EH (cell line): ENCODE measurements at places on chromosomes 4 and X.
A peak's percentile ranks its signal among the peaks of the same experiment; 100 is the strongest.

GRCh38 chrX:148928811-148929210 is 428.4 kb downstream of the AFF2 start:
- DNase-seq: peak; percentile 0

- no peak for DNase-seq
Observed at GRCh38 chrX:16138108-16138427, 14.7 kb downstream of the GRPR start.

DNA sequence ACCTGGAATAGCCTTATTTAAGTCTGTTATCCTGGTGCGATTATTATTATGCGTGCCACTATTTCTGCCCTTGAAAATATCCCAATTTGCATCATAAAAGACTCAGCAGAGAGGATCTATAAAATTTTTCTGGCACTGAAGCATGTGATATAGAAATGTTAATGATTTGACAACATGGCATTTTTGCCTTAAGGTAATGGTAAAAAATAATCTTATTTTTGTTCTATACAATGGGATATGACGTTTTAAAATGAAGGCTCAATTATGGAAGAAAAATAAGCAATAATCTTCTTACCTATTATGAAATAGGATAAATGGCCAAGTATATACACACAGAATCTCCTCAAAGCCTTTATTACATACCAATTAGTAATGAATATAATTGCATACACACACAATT is 113.5 kb downstream of the PDGFC start:
- DNase-seq: no peak

GRCh38 chr4:1869530-1870327 is 1.5 kb upstream of the NSD2 start:
- no peak for DNase-seq

- DNase-seq: peak; percentile 51
Observed at GRCh38 chr4:19301527-19301926, 950.2 kb upstream of the SLIT2 start.

GRCh38 chrX:109440475-109440874 is 41.4 kb downstream of the GUCY2F start:
- no peak for DNase-seq

GRCh38 chr4:154738426-154738825 is 5.4 kb upstream of the LRAT start:
- no peak for DNase-seq

DNA sequence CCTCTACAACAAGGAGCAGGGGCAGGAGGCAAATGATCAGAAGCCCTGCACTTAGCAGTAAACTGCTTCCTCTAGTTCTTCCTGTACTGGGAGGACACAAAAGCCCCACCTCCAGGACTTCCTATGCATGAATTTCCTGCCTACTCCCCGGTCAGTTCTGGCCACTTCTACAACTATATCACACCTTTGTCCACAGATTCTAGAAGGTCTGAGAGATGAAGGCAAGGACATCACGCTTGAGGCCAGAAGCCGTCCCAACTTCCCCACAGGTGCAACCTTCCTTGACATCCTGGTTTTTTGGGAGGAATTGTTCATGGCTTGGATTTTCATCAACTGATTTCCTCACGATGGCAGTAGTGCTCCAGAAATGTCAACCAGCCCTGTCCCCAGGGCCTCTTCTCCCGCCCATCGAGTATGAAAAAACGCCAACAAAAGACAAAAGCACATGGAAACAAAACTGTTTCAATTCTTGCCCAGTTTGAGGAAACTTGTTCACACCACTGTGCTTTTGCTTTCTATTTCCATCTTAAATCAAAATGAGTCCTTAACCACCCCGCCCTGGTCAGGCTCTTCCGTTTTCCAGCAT is 206.5 kb upstream of the STK26 start:
- DNase-seq: peak; percentile 3

DNA sequence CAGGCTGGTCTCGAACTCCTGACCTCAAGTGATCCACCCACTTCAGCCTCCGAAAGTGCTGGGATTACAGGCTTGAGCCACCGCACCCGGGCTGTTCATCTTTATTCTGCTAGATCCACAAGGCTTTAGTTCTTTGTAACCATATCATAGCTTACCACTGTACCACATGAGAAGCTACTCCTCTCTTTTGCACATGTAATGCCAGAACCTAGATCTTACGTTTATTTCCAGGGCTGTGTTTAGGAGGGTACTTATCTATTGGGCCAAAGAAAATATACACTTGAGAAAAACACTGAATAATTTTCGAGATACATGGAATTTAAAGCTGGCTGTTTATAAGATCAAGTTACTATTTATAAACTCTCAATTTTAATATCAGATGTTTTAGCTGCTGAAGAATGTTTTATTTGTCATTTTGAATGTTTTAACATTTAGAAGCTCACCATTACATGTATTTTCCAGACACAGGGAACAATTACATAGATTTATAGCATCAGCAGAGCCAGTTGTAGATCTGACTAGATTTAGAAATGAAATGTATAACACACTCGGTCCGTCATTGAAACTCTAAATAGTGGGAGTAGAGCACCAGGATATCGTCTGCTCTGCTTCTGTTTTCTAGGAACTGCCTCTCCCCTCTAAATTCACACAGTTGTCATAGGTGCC is 155.3 kb upstream of the HAND2 start:
- no peak for DNase-seq

DNA sequence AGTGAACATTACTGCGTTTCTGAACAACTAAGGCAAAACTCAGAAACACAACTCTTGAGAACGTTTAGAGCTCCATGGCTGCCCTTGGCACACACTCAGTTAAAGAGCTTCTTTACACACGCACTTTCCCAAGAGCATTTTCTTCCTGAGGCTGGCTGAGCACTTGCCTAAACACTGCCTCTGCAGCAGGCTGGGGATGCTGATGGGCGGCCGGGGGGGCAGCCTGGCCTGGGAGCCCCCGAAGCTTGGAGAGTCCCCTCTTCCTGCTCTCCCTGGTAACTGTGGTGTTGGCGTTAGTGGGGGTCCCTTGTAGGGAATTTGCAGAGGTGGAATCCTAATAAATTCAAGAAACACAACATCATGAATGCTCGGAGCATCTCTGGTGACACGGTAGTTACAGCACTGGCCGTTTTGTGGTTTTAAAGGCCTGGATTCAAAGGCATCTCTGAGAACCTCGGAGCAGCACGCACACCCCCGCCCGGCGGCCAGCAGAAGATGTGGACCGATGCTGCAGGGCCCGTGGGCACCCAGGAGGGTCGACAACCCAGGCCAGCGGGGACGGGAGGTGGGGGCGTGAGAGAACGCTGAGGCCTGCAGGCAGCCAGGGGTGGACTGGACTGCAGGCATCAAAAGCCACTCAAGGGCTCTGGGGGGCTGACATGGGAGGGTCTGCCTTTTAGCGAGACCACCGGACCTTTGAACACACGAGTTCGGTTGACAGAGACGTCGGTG is 45.4 kb downstream of the FGFRL1 start:
- no peak for DNase-seq

- DNase-seq: no peak
Observed at GRCh38 chrX:117788339-117788738, 328.3 kb downstream of the KLHL13 start.

GRCh38 chrX:65997978-65998717 is 41.7 kb downstream of the VSIG4 start:
- no peak for DNase-seq

DNA sequence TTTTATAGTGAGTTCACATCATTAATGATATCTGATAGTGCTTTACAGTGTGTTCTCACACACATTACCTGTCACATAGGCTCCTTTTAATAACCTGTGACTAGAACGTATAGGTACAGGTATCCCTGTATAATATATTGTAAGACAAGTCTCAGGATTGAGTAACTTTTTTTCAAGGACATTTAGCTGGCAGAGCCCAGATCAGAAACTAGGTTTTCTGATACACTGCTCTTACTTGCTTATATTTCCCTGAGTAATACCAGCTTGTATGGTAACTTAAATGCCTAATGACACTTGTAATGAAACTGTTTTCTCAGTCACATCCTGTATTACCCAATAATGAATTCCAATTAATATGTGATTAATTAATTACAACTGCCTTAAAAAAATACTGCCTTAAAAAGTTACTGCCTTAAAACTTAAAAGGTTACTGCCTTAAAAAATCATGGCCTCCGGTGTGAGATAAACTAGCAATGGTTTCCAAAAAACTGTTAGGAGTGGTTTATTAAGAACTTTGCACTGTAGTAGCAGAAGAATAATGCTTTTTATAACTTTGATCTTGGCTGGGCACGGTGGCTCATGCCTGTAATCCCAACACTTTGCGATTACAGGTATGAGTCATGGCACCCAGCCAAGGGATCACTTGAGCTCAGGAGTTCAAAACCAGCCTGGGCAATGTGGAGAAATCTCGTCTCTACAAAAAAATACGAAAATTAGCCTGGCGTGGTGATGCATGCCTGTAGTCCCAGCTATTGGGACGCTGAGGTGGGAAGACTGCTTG is 11.9 kb downstream of the COPS4 start:
- DNase-seq: no peak

GRCh38 chr4:183499801-183500200 is 5.1 kb upstream of the ING2 start:
- no peak for DNase-seq

DNA sequence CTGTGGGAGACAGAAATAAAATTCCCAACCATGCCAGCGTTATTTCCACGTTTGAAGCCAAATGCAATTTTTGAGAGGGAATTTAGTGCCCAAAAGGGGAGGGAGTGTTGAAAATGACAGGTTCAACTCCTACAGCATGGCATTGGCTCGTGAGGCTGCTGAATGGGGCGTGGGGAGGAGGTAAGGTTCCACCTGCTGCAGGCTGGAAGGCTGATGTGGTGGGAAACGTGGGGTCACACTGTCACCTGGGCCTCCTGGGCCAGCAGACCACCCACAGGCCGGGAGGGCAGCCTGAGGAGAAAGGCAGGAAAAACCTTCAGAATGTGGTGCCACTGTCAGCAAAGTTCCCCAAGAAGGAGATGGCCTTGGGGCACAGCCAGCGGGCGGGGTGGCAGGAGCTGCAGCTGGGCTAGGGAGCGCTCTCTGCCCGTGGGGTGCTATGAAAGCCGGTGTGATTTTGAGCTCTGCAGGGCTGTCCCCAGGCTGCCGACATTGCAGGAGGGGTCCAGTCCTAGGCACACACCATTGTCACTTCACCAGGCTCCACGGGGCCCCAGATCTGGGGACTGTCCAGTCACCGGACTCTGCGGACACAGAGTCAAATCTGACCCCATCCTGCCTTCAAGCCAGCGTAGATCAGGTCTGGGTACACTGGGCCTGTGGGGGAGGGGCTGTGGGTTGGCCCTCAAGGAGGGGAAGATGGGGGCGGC is 19.6 kb downstream of the MSANTD1 start:
- no peak for DNase-seq

DNA sequence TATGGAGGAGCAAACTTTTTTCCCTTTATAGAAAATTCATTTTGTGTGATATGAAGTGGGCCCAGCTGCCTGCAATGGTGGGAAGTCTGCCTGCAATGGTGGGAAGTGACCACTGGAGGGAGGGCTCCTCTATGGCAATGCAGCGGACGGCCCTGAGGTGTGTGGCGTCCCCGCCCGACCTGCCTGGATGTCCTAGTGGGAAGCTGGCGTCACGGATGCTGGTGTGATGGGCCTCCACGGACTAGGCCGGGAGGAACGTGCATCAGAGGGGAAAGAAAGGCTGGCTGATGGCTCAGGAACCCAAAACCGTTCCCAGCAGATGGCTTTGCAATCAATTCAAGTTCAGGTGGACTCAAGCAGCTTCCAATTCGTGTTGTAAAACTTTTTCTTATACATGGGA is 177.9 kb downstream of the AFAP1 start:
- peak; percentile 50 for DNase-seq

- peak; percentile 63 for DNase-seq
Observed at GRCh38 chrX:108270739-108271396, 167.4 kb downstream of the COL4A6 start.

GRCh38 chr4:38896940-38897339 is 29.3 kb downstream of the FAM114A1 start:
- no peak for DNase-seq

- peak; percentile 43 for DNase-seq
Observed at GRCh38 chr4:113919611-113920010, 59.8 kb downstream of the ARSJ start.

- DNase-seq: peak; percentile 34
Observed at GRCh38 chr4:187666697-187667494, 328.7 kb upstream of the ZFP42 start.

- DNase-seq: no peak
Observed at GRCh38 chr4:26887809-26888208, 27.2 kb downstream of the STIM2 start.

DNA sequence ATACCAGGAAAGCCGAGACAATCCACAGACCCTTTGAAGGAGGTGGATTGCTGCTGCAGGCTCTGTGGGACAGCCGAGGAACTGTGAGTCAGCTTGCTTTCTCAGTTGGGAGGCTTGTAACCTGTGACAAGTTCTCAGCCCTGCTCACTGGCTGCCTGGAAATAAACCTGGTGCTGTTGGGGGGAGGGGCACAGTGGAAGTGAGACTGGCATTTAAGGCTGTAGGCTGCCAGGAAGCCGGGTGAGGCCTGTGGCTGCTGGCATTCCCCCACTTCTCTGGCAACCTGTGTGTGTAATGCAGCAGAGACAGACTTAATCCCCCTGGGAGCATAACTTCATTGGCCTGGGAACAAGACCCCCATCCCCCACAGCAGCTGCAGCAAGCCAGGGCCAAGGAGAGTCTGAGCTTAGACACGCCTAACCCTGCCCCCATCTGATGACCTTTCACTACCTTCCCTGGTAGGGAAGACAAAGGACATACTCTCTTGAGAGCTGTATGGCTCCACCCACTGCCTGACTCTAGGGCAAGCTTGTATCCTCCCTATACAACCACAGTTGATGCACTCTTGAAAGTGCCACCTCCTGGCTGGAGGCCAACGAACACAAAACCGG is 64.1 kb downstream of the ALPK1 start:
- peak; percentile 36 for DNase-seq

DNA sequence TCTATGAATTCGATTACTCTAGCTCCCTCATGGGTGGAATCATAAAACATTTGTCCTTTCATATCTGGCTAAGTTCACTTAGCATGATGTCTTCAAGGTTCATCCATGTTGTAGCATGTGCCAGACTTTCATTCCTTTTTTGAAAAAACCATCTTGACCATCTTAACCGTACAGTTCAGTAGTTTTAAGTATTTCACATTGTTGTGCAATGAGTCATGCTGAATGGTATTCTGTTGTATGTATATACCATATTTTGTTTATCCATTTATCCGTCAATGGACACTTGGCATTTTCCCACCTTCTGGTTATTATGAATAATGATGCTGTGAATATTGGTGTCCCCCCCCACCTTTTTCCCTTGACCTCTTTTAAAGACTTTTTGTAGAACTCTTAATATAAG is 72.4 kb upstream of the TLR2 start:
- peak; percentile 48 for DNase-seq

- DNase-seq: no peak
Observed at GRCh38 chr4:10983268-10983667, 298.7 kb upstream of the CLNK start.

GRCh38 chr4:143148521-143148920 is 36.2 kb upstream of the USP38 start:
- DNase-seq: no peak

GRCh38 chrX:45771114-45771513 is 570.4 kb upstream of the DIPK2B start:
- peak; percentile 96 for DNase-seq

GRCh38 chr4:48499551-48500066 is 9.6 kb downstream of the ZAR1 start:
- DNase-seq: no peak

- no peak for DNase-seq
Observed at GRCh38 chrX:151692825-151693224, 2.4 kb upstream of the PRRG3 start.
